ENCODE measurements at places on chromosomes 2 and 18.

DNA sequence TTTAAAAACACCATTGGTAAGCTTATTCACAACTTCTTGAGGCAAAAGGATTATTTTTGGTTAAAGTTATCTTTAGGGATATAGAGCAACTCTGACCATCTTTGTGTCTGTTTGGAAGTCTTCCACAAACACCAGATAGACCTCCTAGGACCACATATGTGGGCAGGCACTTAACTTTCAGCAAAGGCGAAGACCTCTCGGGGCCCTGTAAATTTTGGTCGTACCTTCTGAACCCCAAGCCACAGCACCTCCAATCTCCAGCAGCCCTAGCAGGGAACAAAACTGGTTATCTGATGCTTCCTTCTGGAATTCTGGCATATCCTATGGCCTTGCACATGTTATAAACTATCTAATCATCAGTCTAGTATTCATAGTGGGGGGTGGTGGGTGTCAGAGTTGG, 114.8 kb downstream of the MBD5 start:
- DNase-seq: no peak

GRCh38 chr2:42931818-42932195, 139.4 kb upstream of the HAAO start:
- DNase-seq: no peak

DNA sequence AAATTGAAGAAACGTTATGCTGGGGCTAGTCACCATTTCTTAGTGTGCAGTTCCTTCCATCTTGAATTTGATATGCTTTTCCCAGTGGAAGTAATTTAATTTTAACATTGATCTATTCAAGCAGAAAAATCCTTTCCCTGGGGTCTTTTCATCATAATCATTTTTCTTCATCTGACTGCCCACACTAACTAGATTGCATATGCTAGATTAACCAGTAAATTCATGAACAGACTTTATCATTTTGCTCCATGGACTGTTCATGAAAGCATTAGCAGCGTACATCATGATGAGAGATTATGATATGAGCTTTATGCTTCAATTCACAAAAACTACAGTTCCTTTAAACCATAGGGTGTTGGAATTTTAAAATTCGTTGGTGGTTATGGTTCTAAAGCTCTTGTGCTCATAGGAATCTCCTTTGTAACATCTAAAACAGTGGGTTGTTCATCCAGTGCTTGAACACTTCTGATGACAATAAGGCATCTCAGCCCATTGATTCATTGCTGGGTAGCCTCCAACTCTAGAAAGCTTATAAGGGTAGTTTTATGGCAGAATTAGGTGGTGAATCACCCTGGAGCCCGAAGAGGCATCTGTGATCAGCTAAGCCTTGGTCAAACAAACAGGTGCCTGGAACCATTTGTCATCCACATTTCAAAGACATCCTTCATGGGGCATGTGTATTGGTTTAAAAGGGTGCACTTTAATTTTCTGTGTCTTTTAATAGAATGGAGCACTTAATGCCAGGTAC, 77.2 kb upstream of the NDUFV2 start:
- DNase-seq: peak; percentile 62

DNA sequence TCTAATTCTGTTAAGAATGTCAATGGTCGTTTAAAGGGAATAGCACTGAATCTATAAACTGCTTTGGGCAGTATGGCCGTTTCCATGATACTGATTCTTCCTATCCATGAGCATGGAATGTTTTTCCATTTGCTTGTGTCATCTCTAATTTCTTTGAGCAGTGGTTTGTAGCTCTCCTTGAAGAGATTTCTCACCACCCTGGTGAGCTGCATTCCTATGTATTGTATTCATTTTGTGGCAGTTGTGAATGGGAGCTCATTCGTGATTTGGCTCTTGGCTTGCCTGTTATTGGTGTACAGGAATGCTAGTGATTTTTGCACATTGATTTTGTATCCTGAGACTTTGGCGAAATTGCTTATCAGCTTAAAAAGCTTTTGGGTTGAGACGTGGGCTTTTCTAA, 38.3 kb upstream of the WDR75 start:
- DNase-seq: peak; percentile 85

GRCh38 chr2:199455210-199455544, 2.6 kb downstream of the SATB2 start:
- no peak for DNase-seq

- no peak for DNase-seq
These were observed 13.3 kb downstream of the CD28 start for GRCh38 chr2:203719456-203720410.

DNA sequence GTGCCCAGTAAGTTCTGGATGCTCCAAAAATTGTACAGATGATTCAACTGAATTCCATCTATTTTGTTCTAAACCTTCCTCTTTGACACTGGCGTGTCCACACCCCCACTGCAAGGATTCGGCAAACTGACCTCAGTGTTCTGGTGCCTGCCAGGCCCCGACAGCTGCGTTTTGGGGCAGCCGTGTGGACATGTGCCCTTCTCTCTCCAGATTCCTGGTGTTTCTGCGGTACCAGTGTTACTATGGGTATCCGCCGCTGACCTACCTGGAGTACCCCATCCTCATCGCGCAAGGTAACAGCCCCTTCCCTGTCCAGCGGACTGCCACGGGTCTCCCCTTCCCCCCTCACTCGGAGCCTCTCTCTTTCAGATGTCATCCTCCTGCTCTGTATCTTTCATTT, 5.0 kb downstream of the SLC66A3 start:
- DNase-seq: no peak

GRCh38 chr2:192265751-192266150, 71.0 kb upstream of the TMEFF2 start:
- DNase-seq: no peak

GRCh38 chr2:223086370-223086981, 34.5 kb downstream of the KCNE4 start:
- DNase-seq: no peak
